ENCODE measurements at places on chromosomes 6 and 20.

DNA sequence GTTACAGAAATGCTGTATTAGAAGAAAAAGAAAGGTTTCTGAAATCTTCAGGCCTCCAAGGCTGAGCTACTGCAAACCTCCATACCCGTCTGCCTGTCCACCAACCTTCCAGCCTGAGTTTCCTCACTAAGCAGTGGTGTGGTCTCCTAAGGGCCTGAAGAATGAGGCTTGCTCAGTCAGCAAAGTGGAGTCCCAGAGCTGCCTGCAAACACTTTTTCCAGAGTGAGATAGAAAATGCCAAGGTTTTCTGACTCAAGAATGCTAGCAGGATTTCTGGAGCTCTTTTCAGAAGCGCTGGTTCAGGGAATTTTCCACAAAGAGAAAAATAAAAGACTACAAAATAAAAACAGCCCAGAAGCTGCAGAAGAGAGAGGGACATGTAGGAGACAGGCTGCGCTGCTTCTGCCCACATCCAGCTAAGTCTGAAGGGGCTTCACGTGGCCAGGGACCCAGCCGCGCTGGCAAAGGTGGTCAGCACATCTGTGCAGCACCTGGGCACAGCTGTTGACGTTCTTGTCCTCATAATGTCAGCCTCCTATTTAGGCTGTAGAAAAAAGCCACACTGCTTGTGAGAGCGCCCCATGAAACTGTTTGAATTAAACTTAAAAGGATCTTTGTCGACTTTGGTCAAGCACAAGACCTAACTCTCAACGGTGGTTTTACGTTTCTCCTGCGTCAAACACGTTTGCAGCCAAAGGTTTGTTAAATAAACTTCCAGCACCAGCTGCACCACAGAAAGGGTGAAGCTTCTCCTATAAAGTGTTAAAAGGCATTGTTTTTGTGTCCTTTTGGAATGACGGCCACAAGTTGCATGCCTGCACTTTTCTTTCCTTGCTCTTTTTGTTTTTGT is 209.0 kb downstream of the THBS2 start:
- DNase-seq = no peak

DNA sequence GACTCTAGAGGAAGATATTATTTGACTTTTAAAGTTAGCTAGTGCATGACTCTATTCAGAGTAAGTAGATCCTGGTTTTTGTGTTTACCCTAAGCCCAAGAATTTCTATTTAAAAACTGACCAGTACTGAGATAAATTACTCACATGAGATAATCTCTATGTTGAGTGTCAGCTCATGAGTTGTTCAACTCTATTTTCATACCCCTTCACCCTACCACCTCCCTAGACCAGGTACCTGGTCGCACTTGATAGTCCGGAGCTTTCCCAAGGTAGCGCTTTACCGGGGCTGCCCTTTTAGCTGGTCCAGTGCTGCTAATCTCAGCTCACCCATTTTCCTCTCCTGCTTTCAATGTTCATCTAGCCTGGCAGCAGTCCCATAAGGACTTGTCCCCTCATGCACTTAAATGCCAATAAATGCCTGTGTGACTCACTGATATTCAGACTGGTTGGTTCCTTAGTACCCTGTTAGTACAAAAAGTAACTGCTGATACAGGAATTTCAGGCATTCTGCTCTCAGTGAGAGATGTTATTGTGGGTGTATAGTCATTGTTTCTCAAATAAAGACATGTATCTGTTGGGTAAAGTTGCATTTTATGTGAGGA is 503.9 kb downstream of the ADGRB3 start:
- DNase-seq = no peak

DNA sequence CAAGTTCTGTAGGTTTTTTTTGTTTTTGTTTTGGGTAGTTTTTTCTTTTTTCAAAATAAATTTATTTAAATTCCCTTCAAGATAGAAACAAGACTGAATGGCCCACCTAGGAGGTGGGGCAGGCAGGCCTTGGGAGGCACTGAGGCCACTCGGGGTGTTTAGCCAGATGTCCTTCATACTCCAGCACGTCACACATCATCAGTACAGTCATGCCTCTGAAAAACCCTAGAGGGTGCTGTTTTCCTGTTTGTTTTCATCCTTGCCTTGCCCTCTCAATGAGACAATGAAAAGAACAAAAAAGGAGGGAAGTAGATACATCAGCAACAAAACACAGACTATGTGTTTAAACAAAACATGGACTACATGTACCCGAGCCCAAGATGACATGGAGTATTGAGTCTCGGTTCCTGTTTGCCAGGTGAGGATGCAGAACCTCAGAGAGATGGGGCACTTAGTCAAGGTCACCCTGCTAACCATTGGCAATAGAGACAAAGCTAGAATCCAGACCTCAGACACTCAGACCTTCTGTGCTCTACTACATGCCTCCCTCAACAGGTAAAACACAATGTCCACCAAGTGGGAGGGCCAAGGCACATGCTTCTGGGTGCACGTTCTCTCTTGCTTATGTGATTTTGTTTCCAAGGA is 26.8 kb upstream of the CLIC5 start:
- peak; percentile 25 for DNase-seq

DNA sequence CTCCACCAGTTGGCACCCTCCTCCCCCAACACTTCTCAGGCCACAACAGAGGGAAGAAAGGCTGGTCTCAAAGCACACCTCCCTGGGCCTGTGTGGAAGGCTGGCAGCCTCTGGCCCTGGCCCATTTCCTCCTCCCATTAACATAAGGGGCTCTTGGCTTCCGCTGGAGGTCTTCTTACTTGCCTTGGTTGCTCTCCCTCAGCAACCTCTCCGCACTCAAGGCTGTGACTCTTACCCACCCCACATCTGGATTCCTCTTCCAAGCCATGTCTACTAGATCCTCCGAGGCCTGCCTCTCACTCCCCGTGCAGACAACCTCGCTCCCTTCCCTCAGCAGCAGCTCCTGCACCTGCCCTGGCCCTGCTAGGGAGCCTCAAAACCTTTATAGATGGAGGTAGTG is 112.2 kb upstream of the PRND start:
- no peak for DNase-seq

GRCh38 chr20:23634985-23635767 is 2.6 kb downstream of the CST3 start:
- no peak for DNase-seq
